ENCODE measurements at places on chromosomes 12 and 14. TPM values are rescaled to one million over a fixed set of nuclear protein-coding genes. Genes with fewer than 3 reads are reported as not detected.

The SLC17A8 gene
- total RNA-seq, result not detected

The LBHD2 gene
- not detected for total RNA-seq

The XRCC3 gene
- 35.9 TPM for total RNA-seq

The NINJ2 gene
- total RNA-seq, result 13.5 TPM

The GDF3 gene
- not detected for total RNA-seq

The IQSEC3 gene
- 0.33 TPM for total RNA-seq

The P2RX2 gene
- not detected for total RNA-seq

The MNAT1 gene
- total RNA-seq, result 40.4 TPM

The ZCRB1 gene
- 53.3 TPM for total RNA-seq

The RNASE7 gene
- not detected for total RNA-seq

The MDP1 gene
- 13.5 TPM for total RNA-seq

The ACOT4 gene
- 0.93 TPM for total RNA-seq

The ST8SIA1 gene
- total RNA-seq, result 2.6 TPM

The IFI27 gene
- total RNA-seq, result 184 TPM

The CMA1 gene
- total RNA-seq, result not detected

The PLA2G1B gene
- not detected for total RNA-seq

The DBX2 gene
- not detected for total RNA-seq

The SNX6 gene
- total RNA-seq, result 117 TPM

The TOX4 gene
- 85.6 TPM for total RNA-seq

The MSI1 gene
- total RNA-seq, result not detected

The BLTP3B gene
- total RNA-seq, result 37.3 TPM
